ENCODE measurements at places on chromosomes 2 and 18.
A peak's percentile ranks its signal among the peaks of the same experiment; 100 is the strongest.

DNA sequence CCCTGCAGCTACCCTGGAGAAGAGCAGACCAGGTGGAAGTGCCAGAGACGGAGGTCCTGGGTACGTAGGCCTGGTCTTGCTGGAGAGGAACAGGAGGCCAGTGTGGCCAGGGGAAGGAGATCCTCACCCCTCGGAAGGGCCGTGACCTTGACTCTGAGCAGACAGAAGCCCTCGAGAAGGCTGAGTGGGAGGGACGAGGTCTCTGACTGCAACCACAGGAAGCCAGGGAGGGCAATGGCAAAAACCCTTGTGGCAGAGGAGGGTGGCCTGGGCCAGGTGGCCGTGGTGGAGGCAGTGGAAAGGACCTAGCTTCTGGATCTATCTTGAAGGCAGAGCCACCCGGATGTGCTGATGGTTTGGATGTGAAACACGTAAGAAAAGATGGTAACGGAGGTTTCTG, 28.1 kb downstream of the THAP4 start:
- no peak for DNase-seq

DNA sequence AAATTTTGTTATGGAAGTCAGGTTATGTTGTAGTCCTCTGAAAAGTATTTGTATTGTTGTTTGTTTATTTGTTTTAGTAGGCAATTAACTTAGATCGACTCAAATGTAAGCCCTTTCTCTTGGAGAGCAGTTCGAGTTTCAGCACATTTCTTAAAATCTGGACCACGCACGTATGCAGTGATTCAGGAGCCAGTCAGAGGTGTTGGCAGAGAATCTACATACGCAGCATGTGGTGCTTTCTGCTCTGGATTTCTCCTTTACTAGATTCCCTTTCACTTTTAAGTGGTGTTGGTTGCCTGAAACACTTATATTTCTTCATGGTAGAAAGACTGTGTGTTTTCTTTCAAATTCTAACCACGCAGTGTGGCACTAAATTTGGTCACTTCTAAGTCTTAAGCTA, 773.9 kb upstream of the LRATD1 start:
- DNase-seq = no peak

- no peak for DNase-seq
Observed at GRCh38 chr2:100812116-100812515, 7.8 kb upstream of the NPAS2 start.

DNA sequence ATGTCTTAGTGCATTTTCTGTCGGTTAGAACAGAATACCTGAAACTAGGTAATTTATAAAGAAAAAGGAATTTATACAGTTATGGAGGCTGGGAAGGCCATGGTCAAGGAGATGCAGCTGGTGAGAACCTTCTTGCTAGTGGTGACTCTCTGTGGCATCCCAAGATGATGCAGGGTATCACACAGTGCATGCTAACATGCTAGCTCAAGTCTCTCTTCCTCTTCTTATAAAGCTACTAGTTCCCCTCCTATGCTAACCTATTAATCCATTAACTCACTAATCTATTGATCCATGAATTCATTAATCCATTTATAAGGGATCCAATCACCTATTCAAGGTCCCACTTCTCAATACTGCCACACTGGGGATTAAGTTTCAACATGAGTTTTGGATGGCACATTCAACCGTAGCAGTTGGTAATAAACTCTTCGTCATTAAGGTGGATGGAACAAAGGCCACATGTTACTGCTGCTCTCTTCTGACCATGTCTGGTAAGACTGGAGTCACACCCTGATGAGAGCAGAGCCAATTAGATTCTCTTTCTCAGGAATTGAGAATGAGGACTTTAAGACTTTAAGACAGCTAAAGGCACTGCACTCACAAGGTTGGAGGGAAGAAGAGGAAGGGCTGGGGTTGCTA, 211.6 kb upstream of the SMAD7 start:
- DNase-seq = no peak

GRCh38 chr2:43748333-43748732, 25.5 kb upstream of the DYNC2LI1 start:
- DNase-seq = no peak

DNA sequence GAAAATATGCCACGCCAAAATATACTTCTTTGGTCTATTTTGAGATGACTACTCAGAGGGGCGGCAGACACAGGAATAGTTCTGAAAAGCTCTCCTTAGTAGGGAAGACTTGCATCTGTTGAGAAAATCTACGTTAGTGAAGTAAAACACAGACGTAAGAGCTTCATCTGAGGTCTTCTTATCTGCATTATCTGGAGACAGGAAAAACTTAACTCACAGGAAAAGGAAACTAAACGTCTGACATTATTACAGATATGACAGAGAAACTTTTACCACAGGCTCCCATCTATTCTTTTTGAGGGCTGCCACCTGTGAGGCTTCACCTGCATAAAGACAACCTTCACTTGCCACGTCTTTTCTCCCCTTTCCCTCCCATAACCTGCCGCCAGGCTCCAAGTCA, 1295.7 kb downstream of the LRP1B start:
- no peak for DNase-seq

- DNase-seq = no peak
Observed at GRCh38 chr18:50320719-50321118, 33.2 kb upstream of the CXXC1 start.

DNA sequence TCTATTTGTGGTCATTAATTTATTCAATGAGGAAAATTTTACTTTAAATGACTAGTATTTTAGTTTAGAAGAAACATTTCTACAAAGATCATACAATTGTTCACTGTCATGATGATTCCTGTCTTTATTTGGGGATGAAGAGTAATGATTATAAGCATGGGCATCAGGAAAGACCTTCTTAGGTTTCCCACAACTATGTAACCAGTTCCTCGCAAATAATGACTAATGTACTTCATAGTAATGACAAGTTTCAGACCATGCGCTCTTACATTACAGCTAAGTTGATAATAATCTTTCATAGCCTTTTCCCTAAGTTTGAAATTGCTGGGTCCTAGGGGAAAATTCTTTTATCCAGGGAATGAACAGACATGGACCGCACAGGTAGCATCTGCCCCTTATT, 90.5 kb downstream of the MYO5B start:
- DNase-seq = no peak

DNA sequence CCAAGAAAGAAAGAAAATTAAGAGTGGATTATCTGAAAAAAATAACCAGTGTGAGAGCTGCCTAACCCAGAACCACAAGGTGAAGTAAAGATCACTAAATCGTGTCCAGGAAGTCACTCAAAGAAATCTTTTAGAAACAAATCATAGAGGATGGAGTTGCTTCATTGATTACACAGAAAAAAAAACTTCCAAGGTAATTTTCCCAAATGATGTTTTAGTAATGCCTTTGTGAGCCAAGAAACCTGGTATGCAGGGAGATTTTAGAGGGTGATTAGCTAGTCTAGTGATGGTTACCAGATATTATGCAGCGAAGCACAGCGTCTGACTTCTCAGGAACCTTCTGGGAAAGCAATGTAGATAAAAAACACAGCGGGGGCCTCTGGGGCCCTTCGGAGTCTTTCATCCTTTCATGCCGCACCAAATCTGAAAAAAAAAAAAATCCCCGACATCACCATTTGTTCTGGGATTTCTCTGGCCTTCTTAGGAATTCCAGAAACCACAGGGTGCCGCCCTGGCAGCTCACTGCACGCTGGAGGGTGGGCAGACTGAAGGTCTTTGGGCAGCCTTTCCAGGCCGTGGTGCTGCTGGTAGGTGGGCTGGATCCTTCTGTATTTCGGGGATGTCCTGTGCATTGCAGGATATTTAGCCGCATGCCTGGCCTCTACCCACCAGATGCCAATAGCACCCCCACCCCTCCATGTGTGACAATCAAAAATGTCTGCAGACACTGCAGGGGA, 17.3 kb downstream of the ALPK2 start:
- peak; percentile 58 for DNase-seq

DNA sequence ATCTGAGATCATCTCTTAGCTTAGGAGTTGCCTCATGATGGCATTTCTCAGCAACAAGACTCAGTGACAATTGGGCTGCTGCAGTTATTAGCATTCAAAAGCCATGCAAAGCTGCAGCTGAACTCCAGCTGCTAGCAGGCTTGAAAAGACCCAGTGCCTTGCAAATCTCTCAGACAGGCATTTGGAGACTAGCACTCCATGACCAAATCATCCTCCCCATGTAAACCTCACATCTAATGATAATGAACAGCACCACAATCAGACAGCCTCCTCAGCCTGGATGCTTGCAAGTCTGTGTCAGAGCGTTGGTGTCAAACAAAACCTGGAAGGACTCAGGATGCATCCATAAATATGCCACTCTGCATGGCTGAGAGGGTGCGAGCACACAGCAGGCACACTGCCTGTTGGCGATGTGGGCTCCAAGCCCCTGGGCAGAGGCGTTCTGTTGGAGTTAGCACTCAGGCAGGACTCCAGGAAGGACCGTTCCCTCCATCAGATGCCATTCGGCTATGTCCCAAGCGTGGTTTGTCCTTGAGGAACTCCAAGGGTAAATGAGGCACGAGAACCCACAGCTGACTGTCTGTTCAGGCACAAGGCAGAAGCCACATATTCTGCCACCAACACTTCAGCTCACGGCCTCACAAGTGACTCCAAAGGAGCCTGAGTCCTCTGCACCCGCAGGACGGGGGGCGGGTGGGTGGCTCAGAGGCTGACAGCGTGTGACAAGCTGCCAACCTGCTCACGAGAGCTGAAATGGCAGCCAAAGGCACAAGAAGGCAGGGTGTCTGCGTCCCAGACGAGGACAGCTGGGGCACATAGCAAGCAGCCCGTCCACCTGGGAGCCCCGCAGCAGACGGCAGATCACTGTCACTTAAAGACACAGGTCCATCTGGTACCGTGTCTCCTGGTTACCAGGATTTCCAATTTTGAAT, 183.8 kb downstream of the MYT1L start:
- DNase-seq = peak; percentile 57

GRCh38 chr18:21458310-21458709, 142.2 kb downstream of the ESCO1 start:
- no peak for DNase-seq

GRCh38 chr2:157777427-157777826, 98.7 kb downstream of the ACVR1 start:
- DNase-seq = no peak

DNA sequence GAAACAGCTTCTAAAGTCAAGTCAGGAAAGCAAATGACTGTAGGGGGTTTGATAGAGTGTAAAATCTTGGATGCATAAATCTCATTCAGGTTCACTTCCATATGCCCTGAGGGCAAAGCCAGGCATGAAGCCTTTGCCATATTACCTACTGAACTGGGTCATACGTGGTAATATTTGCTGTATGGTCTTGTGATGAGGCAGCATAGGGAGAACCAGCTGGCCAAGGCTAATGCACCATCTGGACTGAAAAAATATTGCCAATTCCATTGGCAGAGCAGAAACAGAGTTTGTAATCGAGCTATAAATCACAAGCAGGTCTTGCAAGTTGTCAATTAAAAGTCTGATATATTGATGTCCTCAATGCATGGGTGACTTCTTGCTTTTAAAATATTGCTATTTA, 243.8 kb downstream of the ERBB4 start:
- no peak for DNase-seq

DNA sequence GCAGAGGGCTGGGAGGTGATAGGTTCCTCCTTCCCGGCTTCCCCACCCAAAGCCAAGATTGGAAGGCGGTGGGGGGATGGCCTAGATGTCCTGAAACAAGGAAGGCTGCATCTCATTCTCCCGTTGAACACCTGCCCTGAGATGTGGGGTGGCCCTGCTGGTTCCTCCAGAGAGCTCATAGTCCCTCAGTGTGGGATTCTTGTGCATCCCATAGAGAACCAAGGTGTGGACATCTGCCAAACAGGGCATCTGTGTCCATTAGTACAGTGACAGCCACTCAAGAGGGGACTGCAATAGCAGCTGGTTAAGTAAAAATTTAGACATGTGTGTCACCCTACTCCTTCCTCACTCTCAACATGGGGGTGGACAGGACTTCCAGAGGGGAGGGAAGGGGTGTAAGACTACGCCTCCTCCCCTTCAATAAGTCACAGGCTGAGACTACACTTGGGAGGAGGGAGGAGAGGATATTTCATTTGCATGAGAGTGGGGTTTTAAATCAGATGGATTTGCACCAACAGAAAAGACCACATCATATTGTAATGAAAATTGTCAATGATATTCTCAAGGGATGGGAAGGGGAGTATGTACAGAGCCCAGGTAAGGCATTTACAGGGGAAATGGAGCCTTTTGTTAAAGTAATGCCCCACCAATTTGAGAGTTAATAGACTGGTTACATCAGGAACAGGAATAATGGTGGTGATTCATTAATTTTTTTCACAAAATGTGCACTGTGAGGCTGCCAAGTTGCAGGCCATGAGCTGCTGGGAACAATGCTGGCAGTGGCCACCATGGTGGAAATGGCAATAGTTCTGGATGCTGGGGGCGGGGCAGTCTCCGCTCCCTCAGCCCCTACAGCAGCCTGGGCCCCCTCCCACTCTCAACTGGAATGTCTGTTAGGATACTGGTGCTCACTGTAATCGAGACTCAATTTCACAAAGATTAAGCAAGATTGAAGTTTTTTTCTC, 80.6 kb downstream of the TEX51 start:
- no peak for DNase-seq

DNA sequence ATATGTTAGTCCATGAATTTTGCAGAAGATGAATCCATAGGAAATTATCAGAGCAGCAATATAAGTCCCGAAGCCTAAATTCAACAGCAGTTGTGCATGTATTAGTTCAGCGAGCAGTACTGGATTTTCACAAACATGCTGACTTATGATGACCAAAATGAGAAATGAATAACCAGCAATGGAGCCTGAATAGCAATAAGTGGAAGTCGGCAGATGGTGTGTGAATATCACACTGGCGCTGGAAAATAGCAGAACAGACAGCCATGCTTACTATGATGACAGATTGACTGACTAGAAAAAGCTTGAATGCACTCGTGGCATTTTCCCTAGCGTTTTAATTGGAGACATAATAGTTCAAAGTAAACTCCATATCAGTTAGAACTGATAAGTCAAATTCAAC, 1114.5 kb downstream of the DSC3 start:
- DNase-seq = no peak

- DNase-seq = no peak
Observed at GRCh38 chr2:143529118-143529720, 400.0 kb downstream of the ARHGAP15 start.

- DNase-seq = no peak
Observed at GRCh38 chr18:78730546-78730945, 249.1 kb upstream of the SALL3 start.

GRCh38 chr2:54657664-54658083, 65.8 kb upstream of the EML6 start:
- DNase-seq = peak; percentile 75

- no peak for DNase-seq
Observed at GRCh38 chr2:73994178-73994831, 9.6 kb downstream of the TET3 start.

- DNase-seq = peak; percentile 90
Observed at GRCh38 chr2:130920415-130921163, 83.9 kb downstream of the ARHGEF4 start.

Measured in H7 (cell line).